ENCODE measurements at places on chromosomes 1 and 21. TPM values are rescaled to one million over a fixed set of nuclear protein-coding genes. Genes with fewer than 3 reads are reported as not detected.

- no peak for DNase-seq
Measured at GRCh38 chr1:226977643-226978431, 37.7 kb downstream of the COQ8A start.

- DNase-seq, result no peak
Measured at GRCh38 chr1:167052389-167052788, 37.8 kb downstream of the GPA33 start.

The ZFP69B gene
- total RNA-seq, result 1.1 TPM

DNA sequence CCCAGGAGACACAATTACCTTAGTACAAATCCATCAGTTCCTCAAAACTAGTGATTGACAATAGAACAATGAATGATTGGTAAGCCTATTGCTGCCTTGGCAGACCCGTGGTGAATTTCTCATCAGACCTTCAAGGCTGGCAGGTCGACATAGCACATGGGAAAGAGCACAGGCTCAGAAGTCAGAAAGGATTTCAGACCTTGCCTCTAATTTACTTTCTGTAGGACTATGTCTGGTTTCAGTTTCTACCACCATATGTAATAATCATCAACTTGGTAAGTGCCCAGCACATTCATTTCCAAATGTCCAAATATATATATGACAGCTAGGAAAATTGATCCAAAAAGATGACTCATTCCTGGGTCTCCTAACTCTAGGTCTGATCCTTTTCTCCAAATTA lies 62.5 kb upstream of the GRHL3 start:
- no peak for DNase-seq

- DNase-seq, result peak; percentile 68
Measured at GRCh38 chr1:201714542-201715329, 114.2 kb upstream of the IPO9 start.

The TRABD2B gene
- total RNA-seq, result 1.4 TPM

DNA sequence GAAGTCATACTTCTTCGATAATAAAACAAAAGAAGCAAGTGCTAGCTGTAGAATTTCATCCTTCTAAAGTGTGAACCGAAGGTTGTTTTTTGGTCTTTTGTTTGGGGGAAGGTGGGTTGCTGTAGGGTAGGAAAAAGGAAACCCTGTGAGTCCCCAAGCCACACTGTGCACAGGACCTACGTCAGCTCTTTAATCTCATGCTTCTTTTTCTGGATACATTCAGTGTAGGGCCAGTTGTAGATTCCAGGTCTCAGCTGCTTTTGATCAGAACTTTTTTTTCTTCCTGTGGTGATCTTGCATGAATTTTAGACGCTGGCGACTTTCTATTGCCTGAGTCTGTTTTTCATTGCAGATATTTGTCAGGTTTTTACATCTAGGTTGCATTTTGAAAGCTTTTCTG lies 40.2 kb downstream of the BCL9 start:
- no peak for DNase-seq

DNA sequence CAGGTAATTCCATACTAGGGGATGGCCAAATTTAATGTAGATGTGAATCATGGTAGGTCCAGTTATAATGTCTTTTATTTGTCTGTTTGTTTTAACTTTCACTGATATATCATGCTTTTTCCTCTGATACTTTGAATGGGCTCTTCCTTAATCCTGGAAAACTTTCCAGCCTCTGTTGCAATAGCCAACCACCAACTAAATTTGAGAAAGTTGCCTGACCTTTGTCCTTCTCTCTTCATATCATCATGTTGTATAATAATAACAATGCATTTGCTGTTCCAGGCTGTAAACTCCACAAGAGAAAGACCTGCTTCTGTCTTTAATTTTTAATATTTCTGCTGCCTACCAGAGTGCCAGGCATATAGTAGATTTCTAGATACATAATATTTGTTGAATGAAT lies 146.1 kb downstream of the HMCN1 start:
- DNase-seq, result no peak

GRCh38 chr1:10597492-10598388 lies 123.0 kb downstream of the PEX14 start:
- DNase-seq, result no peak

DNA sequence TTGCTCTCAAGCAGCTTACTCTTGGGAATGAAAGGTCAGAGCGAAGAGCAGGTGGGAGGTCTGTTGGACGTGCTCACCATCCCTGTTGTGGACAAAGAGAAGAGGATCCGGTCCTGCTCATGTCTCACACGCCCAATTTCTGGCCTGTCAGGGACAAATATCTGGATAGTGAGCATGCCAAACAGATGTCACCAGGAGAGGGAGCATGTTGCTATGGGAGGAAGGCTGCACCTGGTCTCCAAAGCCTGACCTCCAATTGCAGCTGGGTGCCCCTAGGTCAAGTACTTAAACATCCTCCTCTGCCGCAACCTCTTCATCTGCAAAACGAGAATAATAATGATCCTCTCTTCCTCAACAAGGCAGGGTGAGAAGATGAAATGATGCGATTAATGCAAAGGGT lies 53.4 kb downstream of the DMRTA2 start:
- no peak for DNase-seq

The ZBTB40 gene
- 17.9 TPM for total RNA-seq

GRCh38 chr21:44421901-44422840 lies 33.1 kb upstream of the LRRC3 start:
- peak; percentile 10 for DNase-seq

The PIGV gene
- 5.6 TPM for total RNA-seq

The SLAMF8 gene
- total RNA-seq, result 1.7 TPM

The NVL gene
- 10.3 TPM for total RNA-seq

GRCh38 chr1:153552335-153552734 lies 3.3 kb upstream of the S100A3 start:
- DNase-seq, result no peak

DNA sequence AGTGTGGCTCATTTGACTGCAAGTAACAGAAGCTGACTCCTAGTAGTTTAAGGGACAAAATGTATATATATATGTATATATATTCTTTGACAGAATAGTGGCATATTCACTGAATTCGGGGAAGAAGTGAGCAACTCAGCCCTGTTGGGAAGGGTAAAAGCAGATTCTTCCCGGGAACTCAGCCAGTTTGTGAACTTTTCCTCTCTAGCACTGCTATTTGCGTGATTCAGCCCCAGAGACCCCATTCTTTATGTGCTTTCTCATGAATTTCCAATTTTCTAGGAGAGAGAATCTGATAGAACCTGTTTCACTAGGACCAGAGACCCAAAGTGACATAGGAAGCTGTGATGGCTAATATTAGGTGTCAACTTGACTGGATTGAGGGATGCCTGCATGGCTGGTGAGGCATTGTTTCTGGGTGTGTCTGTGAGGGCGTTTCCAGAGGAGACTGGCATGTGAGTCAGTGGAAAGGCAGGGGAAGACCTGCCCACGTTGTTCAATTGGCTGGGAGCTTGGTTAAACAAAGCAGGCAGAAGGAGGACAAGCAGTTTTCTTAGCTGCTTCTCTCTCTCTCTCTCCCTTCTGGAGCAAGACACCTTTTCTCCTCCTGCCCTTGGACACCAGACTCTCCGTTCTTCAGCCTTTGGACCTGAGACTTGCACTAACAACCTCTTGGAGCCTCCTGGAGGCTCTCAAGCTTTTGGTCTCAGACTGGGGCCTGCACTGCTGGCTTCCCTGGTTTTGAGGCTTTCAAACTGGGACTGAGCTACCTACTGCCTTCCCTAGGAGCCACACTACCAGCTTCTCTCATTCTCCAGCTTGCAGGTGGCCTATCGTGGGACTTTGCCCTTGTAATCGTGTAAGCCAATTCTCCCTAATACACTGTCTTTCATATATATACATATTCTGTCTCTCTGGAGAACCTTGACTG lies 93.4 kb upstream of the KCNK1 start:
- DNase-seq, result no peak

GRCh38 chr1:34130306-34130705 lies 34.7 kb downstream of the CSMD2 start:
- DNase-seq, result no peak

The CD244 gene
- 0.14 TPM for total RNA-seq

DNA sequence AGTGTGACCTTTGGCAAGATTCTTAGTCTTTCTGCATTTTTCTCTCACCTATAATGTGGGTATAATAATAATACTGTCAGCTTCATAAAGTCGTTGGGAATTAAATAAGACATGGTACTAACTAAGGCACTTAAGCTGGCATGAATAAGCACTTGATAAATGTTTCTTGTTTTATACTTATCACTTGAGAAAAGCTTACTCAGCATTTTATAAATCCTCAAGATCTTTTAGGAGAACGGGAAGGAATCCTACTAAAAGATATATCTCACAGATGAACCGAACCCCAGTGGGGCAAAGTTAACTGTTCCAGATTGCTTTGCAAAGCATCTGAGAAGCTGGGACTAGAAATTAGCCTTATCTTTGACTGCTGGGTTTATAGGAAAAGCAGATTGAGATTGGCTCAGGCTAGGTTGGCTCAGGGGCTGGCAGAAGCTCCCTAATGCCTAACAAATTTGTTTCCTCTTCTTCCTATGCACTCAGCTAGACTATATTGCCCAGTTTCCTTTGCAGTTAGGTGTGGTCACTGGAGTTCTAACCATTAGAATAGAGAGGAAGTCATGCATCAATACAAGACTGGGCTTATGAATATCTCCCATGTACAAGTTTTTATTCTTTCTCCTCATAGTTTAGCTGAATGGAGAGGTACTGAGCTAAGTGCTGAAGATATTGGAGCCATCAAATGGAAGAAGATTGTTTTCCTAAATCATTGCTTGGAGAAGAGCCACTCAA lies 110.3 kb downstream of the TBX15 start:
- no peak for DNase-seq

DNA sequence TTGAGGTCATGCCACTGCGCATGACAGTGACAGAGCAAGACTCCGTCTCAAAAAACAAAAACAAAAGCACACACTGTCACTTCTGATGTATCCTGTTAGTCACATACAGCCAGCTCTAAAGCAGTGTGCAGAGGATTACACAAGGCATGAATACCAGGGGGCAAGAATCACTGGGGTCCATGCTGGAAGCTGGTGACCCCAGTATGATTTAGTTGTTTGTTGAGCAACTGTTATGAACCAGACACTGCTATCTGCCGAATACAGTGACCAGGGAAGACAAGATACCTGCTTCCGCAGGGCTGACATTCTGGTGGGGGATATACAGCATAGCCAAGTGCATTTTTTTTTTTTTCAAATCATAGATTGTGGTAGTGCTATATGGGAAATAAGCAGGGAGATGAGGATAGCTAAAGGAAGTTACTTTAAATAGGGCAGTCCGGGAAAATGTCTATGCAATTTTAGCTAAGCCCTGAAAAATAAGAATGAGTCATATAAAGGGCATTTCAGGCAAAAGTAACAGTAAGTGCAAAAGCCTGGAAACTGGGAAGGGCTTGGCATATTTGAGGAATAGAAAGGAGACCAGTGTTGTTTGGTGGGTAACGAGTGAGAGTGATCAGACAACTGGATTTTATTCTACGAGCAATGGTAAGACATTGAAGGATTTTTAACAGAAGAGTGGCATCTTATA lies 69.7 kb downstream of the ADSS2 start:
- no peak for DNase-seq

GRCh38 chr1:77139389-77139788 lies 79.8 kb downstream of the PIGK start:
- DNase-seq, result no peak

DNA sequence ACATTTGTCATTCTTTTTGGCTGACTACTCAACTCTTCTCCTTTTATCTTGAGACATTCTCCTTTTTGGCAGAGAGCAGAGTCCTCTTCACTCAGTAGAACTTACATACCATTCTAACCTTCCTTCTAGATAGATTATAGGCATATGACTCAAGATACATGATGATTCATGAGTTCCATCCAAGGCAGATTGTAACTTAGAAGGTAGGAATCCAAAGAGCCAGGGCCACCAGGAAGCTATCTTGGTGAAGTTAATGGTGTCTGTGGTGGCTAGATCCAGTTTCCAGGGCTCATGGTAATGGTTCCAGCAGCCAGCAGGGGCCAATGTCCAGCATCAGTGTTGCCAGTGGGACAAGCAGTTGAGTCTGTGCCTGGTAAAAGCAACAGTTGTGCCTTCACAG lies 76.1 kb upstream of the KIAA0040 start:
- no peak for DNase-seq

The GSTM5 gene
- 2.4 TPM for total RNA-seq

DNA sequence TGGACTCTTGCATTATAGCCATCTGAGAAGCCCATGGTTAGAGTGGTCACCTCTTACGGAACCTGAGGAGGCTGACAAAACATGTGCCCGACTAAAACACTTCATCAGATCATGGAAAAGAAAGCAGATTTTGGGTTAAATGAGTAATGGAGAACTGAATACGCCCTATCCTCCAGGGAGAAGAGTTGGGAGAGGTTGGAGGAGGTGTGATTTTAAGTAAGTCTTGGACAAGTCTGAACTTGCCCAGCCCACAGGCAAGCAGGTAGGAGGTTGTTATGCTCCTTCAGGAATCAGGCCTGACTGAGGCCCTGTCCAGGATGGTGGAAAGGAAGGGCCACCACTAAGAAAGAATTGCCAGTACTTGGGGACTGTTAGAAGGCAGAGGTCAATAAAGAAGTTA lies 255.8 kb downstream of the TGFB2 start:
- no peak for DNase-seq

DNA sequence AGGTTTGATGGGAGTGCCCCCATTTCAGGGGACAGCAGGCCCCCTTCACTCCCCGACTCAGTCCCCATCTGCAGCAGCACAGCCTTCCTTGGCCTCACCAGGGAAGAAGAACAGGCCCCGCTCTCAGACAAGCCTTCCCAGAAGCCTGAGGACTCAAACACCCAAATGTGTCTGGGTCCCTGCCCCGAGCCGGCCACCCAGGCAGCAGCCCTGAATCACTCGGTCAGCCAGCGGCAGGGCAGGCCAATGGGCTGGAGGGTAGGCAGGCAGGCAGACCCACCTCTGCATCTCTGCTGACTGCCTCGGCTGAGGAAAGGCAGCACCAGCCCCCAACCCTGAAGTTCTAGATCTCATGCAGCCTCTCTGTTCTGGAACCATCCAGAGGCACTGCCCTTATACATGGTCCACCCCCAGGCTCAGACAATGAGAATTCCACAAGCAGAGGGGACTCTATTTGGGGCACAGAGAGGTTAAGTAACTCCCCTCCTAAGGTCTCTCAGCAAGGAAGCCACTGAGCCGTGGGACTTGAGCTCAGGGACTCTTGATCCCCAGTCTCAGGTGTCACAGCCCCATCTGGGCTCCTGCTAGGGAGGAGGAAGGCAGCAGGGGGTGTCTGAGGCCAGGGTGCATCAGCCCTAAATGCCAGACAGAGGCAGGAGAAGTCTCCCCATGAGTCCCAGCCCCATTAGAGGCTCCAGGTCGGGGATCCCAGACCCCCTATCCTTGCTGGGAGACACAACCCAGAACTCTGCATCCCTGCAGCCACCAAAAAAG lies 33.2 kb upstream of the RUNX3 start:
- no peak for DNase-seq

- DNase-seq, result no peak
Measured at GRCh38 chr1:51418384-51418959, 88.1 kb upstream of the TTC39A start.
